ENCODE measurements at places on chromosomes 13 and 19.
A peak's percentile ranks its signal among the peaks of the same experiment; 100 is the strongest.

DNA sequence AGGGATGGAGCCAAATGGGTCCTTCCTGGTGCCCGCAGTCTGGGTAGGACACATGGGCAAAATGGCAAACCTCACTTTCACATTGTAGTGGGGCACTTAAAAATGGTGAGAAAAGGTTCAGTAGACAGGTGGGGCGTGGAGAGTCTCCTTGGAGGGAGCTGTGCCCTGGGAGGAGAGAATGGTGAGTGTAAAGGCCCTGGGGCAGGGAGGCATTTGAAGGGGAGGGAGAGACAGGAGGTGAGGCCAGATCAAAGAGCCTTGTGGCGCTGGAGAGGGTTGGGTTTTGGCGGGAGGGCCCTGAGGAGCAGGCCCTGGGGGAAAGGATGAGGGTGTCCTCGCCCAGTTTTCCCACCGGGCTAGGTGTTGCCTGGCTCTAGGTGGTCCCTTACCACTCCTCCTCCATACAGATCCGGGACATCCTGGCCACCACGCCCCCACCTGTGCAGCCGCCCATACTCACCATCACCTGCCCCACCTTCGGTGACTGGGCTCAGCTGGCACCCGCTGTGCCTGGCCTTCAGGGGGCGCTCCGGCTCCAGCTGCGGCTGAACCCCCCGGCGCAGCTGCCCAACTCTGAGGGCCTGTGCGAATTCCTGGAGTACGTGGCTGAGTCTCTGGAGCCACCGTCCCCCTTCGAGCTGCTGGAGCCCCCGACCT lies 6.3 kb downstream of the MAP1S start:
- peak; percentile 80 for DNase-seq

DNA sequence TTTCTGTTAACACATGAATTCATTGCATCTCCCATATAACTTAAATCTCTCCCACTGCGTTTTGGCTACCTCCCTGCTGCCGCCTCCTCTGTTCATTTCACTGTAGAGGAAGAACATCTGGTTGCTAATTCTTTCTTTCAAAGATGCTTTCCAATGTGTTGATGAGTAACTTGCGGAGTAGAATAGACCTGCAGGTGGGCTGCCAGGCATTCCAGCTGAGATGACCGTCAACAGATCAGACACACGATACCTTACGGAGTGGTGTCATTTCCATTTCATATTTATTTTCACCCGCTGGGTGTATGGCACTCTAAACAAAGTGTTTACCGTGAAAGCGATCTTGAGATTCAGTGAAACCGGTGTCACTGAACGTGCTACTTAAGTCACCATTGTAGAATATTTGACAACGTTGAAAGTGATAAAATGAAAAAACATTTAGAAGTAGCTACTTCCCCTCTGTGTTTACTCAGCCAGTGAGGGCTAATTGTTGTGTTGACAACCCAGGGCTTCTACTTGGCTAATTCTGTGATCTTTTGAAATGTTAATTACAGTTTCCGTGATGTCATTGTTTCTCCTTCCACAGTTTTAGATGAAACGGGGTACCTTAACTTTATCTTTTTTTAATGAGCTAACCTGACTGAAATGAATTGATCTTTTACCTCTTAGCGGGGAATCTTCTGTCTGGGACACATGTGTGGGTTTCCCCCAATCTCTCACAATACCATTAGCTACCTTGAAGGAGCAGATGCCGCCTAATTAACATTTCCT lies 228.5 kb upstream of the ARGLU1 start:
- peak; percentile 91 for DNase-seq

- peak; percentile 79 for DNase-seq
These were observed 3.2 kb downstream of the KLF16 start for GRCh38 chr19:1860042-1860775.

DNA sequence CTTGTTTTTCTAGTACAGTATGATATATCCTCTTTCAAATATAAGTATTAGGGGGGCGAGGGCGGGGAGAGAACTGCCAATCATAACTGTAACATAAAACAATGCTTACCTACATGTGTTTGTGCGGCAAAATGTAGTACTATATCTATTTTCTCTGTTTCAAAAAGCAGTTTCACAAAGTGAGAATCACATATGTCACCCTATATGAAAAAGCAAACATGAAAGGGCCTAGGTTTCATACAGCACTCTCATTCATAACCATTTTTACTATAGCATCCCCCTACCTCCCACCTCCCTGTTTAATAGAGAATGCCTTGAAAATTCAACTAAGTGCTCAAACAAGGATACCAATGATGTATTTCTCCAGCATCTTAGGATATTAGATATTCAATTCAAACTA lies 5.2 kb downstream of the TGDS start:
- no peak for DNase-seq

DNA sequence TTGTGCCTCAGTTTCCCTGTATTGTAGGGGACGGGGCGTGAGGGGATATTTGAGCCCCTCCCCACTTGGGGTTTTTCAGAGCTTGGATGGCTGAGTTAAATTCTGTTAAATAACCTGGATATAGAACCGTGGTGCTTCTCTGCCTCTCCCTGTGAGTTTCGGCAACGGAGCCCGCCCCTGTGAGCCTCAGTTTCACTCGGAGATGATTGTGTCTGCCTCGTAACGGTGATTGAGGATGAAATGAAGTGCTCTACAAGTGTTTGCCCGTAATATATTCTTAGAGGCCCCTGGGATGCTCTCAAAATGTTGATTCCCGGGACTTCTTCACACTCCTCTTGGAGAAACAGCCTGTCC lies 509 bp downstream of the KXD1 start:
- peak; percentile 62 for DNase-seq

GRCh38 chr19:49196527-49197240 lies 39.1 kb downstream of the TRPM4 start:
- DNase-seq, result no peak

- no peak for DNase-seq
These were observed 808.0 kb upstream of the PRR20A start for GRCh38 chr13:56332671-56333070.

DNA sequence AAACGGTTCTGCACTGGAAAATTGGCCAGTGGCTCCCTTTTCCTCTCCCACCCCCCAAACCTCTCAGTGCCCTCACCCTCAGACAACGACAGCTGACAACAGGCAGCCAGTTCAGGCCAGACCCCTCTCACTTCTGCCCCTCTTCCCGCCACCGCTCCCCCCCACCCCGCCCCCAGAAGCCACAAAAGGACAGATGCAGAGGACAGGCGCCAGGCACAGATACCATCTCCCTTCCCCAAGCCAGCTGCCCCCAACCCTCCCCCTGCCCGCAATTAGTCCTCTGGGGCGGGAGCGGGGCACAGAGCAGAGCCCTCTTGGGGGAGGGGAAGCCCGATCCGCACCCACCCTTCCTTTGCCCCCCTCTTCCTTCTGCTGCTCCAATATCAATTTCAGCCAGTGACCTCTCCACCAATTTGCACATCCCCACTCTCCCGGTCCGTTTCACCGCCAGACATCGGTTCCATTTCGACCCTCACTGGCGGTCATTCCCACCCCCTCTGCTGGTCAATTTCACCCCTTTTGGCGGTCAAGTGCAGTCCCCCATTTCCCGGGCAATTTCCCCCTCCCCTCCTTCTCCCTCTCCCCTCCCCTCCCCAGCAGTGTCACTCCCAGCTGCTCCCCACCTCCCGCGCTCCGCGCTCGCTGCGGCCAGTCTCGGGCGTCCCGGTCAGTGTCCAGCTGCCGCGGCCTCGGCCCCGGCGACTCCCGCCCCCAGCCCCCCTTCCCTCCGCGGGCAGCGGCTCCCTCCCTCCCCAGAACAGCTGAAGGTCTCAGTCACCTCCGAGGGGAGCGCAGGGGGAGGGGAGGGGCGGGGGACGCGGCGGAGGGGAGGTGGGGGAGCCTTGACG lies at the start of gene SHD:
Gene SHD (plus strand): TSS at position 848 of the 848 bp plus-strand sequence. CDS start 798 bp downstream, outside the sequence.
- peak; percentile 75 for DNase-seq

DNA sequence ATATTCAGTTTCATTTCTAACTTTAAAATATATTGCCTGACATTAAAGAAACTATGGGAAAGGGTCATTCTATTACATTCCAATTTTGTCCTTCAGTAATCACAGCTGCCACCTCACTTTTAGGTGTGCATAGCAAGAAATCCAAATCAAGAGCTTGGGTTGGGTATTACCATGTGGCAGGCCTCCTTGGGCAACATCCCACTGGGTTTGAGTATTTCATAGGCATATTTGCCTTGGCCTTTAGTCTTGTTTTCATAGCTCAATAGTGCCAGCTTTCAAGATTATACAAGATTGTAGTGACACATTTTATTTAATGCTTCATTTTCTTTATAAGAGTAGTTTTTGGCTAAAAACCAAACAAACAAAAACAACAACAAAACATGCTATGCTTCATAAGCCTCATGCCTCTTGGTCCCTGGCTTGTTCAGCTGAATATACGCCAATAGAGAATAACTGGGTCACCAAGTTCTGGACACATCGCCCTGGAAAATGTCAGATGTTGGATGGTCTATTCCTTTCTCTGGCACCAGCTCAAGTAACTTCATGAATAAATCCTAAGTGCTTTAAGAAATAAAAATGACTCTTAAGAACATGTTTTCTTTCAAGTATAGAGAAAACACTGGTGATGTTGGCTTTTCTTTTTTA lies 167.4 kb upstream of the STARD13 start:
- no peak for DNase-seq

- DNase-seq, result no peak
These were observed 169.4 kb upstream of the HTR2A start for GRCh38 chr13:47066226-47066625.

GRCh38 chr13:45441633-45442032 lies 23.1 kb upstream of the COG3 start:
- DNase-seq, result no peak

- no peak for DNase-seq
These were observed 535.9 kb upstream of the ATXN8OS start for GRCh38 chr13:69571606-69572323.

GRCh38 chr19:55303477-55303876 lies 19.7 kb downstream of the BRSK1 start:
- peak; percentile 34 for DNase-seq

- no peak for DNase-seq
These were observed 3.2 kb downstream of the EPN1 start for GRCh38 chr19:55678121-55678671.

DNA sequence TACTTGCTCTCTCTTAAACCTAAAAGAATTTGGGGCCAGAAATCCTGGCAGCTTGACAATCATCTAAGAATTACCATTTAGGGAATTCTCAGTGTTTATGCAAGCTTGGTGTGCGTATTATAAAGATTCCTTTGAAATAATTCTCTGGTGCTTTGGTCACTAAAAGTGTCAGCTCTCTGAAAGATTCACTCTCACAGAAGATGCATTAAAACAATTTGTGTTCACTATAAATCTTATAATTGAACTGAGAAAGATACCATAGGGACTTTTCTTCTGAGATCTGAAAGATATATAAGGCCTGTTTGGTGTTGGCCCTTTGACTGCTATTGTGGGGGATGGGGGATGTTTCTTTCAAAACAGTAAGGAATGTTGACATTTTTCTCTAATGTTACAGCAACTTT lies 27.3 kb downstream of the EPSTI1 start:
- no peak for DNase-seq

DNA sequence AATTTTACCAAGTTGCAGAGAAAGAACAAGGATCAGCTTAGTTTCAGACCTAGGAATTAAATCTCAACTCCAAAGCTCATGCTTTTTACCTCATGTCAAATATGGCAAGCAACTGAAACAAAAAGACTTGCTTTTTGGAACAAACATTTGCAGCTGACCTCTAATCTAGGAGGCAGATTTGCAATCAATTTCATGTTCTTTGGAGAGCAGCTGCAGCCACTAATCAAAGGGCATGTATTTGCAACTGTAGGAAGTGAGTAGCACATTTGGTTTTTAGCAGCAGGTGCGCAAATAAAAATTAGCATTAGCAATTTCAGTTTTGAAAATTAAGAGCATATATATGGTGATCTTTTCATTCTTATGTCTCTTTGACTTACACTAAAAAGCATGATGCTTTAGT lies 459.3 kb upstream of the SLC10A2 start:
- DNase-seq, result no peak

- DNase-seq, result no peak
These were observed 78.3 kb downstream of the ELF1 start for GRCh38 chr13:40940841-40941240.

- no peak for DNase-seq
These were observed 23.6 kb downstream of the ZNF541 start for GRCh38 chr19:47549261-47549862.

GRCh38 chr13:32165796-32166195 lies 134.2 kb downstream of the FRY start:
- no peak for DNase-seq

Data from endodermal cell (in vitro differentiated cells).